Activated CD4-positive, alpha-beta T cell treated with anti-CD3 and anti-CD28 coated beads for 4 hours (primary cell): ENCODE measurements at places on chromosomes 11 and 22.

- no peak for DNase-seq
These were observed 8.6 kb downstream of the PHLDB1 start for GRCh38 chr11:118615976-118616371.

DNA sequence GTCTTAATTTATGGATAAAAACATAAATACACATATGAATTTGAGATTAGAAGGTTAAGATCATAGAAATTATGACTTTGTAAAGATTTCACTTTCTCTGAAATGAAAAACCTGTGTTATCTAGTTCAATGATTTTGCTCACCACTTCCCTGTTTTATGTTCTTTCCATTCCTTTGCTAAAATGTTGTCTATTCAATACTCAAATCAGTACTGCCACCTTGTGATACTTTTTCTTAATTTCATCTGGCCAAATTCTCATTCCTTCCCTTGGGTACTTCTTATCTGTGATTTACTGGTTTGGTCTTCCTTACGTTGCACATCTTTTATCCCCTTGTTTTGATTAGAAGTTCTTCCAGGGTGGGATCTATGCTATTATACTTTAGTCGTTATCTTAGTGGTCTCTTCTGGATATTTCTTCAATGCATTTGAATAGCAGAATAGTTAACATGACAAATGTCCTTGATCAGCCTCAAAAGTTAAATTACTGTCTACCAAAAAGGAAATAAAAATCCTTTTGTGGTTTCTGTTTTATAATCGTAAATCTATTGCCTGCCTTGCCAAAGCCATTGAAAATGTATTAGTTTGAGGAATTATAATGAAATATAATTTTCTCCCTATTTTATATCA is 197.0 kb downstream of the PGR start:
- DNase-seq: no peak

GRCh38 chr22:43266076-43266475 is 77.1 kb downstream of the SCUBE1 start:
- DNase-seq: no peak

- DNase-seq: no peak
These were observed 8.6 kb downstream of the TCN2 start for GRCh38 chr22:30615543-30615954.

- no peak for DNase-seq
These were observed 122.2 kb downstream of the ST3GAL4 start for GRCh38 chr11:126477535-126478305.

DNA sequence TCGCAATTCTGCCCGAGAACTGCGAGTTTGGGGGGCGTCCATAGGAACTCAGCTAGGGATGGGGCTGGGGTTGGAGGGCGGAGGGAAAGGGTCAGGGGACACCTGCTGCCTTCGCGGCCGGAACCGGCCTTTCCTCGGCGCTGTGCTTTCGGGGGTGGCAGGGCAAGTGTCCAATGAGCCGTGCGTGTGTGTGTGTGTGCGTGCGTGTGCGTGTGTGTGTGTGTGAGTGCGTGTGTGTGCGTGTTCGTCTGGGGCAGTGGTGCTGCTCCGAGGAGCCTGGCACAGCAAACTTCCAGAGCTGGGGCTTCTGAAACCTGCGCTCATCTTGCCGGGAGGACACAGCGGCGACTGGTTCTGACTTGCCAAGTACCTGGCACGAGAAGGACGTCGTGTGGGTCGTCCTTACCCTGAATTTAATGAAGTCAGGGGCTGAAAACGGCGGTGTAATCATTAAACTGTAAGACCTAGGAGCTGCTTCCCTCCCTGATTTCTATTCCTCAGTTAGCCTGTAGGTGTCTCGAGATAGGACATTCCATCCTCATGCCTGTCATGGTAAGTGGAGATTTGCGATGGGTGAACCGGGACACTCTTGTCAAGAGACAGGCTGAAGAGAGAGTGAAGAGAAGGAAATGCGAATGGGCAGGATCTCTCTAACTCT is 27.0 kb upstream of the AMOTL1 start:
- DNase-seq: no peak

DNA sequence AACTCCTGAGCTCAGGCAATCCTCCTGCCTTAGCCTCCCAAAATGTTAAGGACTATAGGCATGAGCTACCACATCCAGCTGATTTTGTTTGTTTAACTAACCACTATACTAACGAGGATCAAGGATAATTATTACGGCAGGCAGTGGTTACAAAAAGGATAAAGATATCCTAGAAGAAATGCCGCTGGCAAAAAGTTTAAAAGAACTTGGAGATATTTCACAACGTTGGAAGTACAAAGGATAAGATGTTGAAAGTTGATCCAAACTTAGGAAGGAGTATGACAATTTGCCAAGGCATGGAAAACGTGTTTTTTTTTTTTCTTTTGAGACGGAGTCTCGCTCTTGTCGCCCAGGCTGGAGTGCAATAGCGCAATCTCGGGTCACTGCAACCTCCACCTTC is 13.4 kb downstream of the AP5B1 start:
- DNase-seq: no peak

DNA sequence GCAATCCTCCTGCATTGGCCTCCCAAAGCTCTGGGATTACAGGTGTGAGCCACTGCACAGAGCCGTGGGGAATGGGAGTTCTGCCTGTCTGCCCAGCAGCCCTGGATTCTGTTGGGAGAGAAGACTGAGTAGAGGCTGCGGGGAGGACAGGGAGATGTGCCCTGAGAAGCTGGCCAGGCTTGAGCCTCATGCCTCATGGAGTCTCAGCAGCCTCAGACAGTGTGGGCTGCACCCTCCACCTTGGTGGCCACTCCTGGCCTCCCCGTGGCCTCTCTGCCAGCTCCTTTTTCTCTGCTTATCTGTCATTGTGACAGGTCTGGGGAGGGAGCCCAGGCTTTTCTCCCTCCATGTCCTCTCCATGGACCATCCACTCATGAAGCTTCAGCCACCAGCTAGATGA is 43.2 kb downstream of the DKK3 start:
- no peak for DNase-seq

DNA sequence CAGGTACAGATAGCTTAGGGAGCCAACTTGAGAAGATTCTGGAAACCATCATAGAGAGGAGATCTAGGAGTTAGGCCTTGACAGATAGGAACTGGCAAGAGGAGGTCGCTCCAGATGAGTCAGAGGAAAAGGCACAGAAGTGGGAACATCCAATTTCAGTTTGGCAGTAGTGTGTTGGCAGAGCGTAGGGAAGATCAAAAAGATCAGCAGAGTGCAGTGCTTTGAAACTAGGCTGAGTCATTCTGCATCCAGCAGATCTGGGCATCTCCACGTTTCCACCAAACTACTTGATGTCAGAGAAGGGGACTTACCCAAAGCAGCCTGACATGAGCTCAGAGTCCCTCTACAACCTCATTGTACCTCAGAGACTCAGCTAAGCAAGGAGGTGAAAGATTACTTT is 58.5 kb downstream of the GAB4 start:
- no peak for DNase-seq

DNA sequence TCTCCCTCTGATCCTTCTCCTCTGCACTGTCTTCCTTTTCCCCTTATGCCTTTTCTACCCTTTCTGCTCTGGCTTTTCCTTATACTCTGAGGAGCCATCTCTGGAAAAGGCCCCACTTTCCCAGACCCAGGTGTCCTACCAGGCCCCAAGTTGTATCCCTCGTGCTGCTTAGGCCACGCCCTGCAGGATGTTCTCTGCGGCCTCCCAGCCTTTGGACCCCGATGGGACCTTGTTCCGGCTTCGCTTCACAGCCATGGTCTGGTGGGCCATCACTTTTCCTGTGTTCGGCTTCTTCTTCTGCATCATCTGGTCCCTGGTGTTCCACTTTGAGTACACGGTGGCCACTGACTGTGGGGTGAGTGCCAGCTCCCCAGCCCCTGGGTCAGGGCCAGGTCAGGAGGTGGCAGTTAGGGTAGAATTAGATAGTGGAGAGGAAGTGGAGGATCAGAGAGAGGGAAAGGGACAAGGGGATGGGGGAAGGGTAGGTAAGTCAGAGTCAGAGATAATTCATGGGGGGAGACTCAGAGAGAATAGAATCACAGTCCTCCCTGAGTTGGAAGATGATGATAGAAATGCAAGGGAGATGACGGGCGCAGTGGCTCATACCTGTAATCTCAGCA is 8.9 kb downstream of the PGAP2 start:
- DNase-seq: no peak

- no peak for DNase-seq
These were observed 338.0 kb downstream of the AASDHPPT start for GRCh38 chr11:106415510-106415909.

DNA sequence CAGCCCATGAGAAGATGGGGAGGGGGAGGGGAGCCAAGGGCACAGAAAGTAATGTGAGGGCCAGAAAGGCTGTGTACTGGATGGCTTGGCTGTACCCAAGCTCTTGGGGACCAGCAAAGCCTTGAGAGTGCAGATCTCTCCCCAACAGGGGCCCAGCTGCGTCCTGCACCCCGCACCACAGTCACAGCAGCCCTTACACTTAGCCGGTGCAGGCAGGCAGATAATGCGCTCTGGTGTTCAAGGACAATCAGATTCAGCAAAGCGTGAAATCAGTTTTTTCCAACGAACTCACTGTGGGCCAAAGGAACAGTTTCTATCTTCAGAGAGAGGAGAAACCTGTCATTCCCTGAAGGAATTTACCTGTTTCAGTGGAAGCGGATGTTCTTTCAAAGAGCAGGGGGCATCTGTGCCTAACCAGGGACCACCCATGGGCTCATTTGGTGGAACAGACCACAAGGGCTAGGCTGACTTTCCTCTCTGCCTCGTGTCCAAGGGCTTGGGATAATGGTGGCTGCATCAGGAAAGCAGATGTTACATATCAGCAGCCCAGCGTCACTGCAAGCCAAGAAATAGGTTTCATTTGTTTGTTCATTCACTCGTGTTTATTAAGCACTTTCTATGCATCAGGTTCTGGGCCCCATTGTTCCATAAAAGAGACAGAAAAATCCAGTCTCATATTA is 81.2 kb upstream of the SPON1 start:
- DNase-seq: no peak

DNA sequence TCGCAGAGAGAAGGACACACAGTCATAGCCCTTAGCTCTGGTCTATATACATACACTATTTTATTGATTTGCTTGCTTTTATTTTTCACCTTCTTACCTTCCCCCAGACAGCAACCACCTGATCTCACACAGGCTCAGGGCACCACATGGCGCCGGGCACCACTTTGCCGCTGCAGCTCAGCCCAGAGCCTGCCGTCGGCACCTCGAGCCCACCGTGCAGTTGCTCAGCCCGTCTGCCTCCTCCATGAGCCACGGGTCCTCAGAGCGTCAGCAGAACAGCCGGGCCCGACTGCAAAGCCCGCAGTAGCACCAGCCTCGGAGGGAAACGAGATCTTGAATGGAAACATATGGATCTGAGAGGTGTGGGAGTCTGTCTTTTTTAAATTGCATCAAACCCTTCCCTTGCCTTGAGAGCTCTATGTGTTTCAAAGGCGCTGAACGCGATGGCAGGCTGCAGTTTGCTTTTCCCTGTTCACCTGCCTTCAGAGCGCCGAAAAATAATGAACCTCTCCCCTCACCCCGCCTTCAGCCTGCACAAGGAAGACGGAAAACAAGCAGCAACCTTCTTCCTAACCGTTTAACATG is 505.4 kb downstream of the MN1 start:
- no peak for DNase-seq

DNA sequence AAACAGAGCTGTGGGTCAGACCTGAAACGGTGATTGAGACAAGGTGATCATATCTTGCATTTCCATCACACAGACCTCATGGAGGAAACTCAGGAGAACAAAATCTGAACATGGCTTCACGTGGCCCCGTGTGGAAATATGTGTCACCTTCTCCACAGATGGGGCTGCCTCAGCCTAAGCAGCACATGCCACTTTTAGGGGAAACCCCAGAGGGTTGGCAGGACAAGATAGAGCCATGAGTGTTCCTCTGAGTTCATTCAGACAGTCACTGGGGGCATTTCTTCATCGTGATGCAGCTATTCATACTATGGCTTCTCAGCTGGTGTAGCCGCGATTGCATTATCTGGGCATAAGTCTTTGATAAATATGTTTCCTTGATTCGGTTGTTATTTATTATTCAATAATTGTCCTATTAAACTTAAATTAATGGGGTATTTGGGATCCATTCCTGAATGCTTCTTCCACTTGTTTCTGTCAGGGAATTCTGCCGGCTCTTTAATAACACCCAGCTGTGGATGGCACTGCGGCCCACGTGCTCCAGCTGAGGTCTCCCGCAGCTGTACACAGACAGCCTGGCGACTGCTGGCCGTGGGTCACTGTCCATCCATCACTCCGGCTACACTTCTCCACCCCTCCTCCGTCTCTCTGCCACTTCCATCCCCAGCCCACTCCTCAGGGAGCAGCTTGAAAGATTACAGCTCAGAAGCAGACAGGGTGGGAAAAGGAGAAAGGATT is 485.1 kb downstream of the OPCML start:
- no peak for DNase-seq

DNA sequence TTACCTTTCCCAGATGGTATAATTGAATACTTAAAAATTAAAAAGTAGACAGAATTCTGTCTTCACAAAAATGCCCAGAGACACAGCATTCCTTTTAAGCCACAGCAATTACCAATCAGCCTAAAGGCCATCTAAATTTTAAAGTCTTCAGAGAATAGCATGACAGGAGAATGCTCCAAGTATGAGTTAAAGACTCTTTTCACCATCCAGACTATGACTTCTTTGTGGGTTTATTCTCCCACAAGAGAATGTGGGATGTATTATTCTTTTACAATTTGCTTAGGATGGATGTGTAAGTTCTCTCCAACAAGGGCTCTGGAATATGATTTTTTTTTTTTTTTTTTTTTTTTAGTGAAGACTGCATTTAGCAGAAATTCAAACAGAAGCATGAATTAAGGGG is 249.9 kb downstream of the TTC28 start:
- DNase-seq: no peak
